Stimulated activated memory B cell treated with anti-CD40 and anti-IgM and Interleukin-4, amounts not matched to agents 10 μg/mL and 1 μg/mL and 100 μg/mL, for 72 hours (primary cell): ENCODE measurements at places on chromosomes 11 and 22.

DNA sequence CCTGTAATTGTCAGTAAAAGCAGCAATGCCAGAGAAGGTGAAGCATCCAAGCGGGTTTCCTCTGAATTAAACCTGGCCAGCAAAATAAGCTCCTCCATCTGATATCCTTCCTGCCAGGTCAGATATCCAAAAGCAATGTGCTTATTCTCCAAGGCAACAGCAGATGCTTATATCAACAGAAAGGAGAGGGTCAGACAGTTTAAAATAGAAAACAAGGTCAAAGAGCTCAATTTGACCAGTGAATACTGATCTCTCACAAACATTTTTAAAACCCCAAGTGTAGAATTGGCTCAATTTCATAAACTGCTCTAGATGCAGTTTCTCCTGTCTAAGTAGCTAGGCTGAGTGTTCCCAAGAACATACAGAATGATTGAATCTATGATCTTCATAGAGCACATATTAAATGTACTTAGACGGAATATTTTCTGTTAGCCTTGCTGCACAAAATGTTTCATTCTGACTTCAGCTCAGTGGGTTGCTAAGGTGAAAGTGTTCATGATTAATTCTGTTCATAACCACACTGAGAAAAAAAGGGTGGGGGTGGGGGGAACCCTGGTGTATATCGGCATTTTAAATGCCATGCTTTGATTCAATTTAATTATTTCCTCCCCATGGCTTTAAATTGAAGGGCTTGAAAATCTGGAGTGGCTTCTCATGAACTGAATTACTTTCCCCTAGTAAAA lies 174.2 kb upstream of the ARHGAP20 start:
- ATAC-seq: no peak
- H3K4me1 ChIP-seq: no peaks in the 10 kb centered on the region
- H3K27me3 ChIP-seq: no peaks in the 10 kb centered on the region
- no peaks in the 10 kb centered on the region for H3K36me3 ChIP-seq
- no peak overlapping the region for H3K27ac ChIP-seq
- H3K4me3 ChIP-seq: no peak overlapping the region

DNA sequence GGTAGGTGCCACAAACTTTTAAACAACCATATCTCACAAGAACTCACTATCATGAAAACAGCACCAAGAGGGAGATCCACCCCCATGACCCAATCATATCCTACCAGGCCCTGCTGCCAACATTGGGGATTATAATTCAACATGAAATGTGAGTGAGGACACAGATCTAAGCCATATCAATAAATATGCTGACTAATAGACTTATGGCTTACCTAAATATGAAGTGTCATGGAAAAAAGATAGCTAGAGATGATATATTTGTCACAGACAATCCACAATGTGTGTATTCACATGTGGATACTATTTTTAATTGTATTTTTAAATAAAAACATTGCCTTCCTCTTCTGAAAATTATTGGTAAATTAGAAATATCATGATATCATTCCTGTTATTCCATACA lies 38.2 kb upstream of the RAB38 start:
- no peak for ATAC-seq
- H3K36me3 ChIP-seq: no peaks in the 10 kb centered on the region
- H3K4me1 ChIP-seq: no peaks in the 10 kb centered on the region
- no peak overlapping the region for H3K27ac ChIP-seq
- H3K27me3 ChIP-seq: no peaks in the 10 kb centered on the region

- H3K4me1 ChIP-seq: peaks cover 25% of the 10 kb centered on the region
- H3K27me3 ChIP-seq: peaks cover 8% of the 10 kb centered on the region
- ATAC-seq: no peak
- H3K36me3 ChIP-seq: no peaks in the 10 kb centered on the region
Observed at GRCh38 chr22:38964989-38965388, 7.6 kb downstream of the APOBEC3A start.

- peaks cover 29% of the 10 kb centered on the region for H3K36me3 ChIP-seq
- H3K4me1 ChIP-seq: peaks cover 6% of the 10 kb centered on the region
- H3K4me3 ChIP-seq: no peak overlapping the region
Observed at GRCh38 chr11:134139873-134140331, 71.0 kb downstream of the JAM3 start.

- no peak overlapping the region for H3K4me3 ChIP-seq
- no peak overlapping the region for H3K27ac ChIP-seq
- peaks cover 24% of the 10 kb centered on the region for H3K4me1 ChIP-seq
- no peak for ATAC-seq
Observed at GRCh38 chr11:75541193-75542087, 15.7 kb upstream of the GDPD5 start.
